ENCODE measurements at places on chromosomes 4 and X. TPM values are rescaled to one million over a fixed set of nuclear protein-coding genes. Genes with fewer than 3 reads are reported as not detected.

DNA sequence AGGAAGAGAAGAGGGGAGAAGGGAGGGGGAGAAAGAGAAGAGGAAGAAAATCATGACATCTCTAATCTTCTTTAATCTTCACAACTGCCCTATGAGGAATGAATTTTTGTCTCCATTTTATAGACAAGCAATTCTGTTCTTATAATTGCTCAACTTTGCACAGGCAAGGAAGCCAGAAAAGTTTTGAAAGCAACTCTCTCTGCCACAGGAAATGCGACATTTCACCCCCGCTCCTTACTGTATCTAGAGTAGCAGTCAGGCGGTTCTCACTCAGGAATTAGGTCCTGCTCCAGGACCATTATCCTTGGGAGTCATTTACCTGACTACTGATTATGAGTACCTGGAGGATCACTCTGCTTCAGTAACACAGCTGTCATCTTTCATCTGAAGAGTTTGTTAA is 69.2 kb upstream of the FAM9A start:
- DNase-seq: no peak

DNA sequence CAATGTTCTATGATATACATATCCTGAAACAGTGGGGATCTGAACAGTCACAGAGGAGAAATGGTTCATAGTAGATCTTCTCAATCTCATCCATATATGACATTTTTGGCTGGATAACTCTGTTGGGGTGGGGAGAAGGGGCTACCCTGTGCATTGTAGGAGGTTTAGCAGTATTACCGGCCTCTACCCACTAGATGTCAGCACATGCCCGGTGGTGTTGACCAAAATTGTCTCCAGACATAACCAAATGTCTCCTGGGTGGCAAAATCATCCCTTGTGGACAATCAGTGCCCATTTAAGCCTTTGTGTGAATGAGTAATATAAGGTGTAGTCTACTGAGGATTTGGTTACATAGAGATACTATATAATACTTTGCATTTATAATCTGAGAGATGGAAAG is 89.9 kb downstream of the PLS3 start:
- DNase-seq: no peak

GRCh38 chrX:130725519-130725918 is 177.5 kb downstream of the ENOX2 start:
- no peak for DNase-seq

GRCh38 chrX:138723301-138723700 is 11.8 kb upstream of the FGF13 start:
- DNase-seq: no peak

DNA sequence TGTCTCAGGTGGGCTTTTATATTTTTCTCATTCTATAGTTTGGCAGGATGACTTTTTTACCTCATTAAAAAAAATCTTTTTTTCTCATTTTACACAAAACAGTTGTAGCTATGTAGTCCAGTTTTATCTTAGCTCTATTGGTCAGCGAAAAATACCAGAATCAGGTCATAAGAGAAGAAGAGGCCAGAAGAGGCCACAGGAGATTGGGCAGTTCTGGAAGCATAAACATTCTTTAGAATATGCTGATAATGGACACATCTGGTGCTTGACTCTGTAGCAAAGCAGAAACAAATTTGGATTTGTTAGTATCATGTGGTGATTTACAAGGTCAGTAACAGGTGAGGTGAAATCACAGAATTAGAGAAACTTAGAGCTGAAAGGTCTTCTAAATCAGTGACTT is 66.6 kb upstream of the ARHGAP24 start:
- DNase-seq: no peak

DNA sequence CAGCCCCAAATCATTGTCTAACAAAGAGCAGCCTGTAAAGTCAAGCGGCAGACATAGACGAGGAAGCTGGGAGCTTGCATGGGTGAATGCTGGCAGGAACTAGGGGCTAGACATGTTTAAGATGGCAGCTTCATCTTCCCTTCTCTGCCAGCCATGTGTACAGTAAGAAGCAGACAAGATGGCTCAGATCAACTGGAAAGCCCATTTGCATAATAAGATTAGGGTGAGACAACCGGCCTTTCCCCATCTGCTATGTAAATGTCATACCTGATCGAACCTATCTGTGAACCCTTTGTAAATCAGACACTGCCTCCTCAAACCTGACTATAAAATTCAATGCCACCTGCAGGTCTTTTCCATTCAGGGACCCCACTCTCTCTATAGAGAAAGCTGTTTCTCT is 22.8 kb upstream of the HADH start:
- DNase-seq: no peak

DNA sequence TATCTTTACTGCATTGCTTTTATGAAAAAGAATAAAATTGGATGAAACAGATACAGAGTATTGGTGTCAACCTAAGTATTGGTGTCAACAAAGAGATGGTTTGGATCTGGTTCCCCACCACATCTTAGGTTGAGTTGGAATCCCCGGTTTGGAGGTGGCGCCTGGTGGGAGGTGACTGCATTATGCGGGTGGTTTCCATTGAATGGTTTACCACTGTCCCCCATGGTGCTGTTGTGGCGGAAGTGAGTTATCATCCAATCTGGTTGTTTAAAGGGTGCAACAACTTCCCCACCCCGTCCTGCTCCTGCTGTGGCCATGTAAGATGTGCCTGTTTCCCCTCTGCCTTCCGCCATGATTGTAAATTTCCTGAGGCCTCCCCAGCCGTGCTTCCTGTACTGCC is 52.8 kb upstream of the CD99 start:
- no peak for DNase-seq

GRCh38 chr4:105541420-105541819 is 11.0 kb upstream of the ARHGEF38 start:
- DNase-seq: no peak

GRCh38 chrX:95885074-95885473 is 799.6 kb upstream of the DIAPH2 start:
- DNase-seq: no peak

DNA sequence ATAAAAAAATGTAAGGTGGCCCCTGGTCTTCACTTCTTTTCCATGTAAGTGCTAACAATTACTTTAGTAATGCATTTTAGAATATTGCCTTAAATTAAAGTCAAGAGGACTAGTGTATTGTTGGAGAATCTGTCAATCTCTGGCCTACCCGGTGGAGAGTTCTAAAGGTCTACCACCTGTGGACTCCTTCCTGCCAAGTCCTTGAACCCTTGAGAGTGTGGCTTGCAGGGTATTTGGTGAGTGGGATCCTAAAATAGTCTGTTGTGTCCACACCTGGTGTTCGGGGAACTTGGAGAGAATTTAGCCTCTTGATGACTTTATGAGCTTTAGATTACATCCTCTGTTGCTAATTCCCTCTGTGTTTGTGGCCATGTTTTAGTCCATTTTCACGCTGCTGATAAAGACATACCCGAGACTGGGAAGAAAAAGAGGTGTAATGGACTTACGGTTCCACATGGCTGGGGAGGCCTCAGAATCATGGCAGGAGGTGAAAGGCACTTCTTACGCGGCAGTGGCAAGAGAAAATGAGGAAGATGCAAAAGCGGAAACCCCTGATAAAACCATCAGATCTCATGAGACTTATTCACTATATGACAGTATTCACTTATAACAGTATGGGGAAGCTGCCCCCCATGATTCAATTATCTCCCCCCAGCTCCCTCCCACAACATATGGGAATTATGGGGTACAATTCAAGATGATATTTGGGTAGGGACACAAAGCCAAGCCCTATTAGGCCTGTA is 23.8 kb downstream of the DDIT4L start:
- DNase-seq: no peak

DNA sequence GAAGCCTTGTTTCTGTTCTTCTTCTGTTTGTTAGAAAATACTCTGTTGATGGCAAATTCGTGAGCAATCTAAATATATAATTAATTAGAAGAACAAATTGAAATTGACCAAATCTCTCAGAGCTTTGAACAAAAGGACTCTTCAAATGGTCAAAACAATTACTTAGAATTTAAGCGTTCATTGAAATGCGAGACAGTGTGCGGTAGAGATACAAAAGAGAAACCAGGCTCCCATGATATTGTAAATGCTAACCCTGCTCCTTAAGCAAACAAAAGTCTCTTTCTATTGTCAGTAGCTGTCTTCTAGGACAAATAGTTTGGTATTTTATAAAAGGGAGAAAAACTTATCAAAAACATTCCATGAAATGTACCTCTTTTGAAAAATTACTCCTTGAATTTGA is 453.4 kb upstream of the MAGEB2 start:
- DNase-seq: no peak

DNA sequence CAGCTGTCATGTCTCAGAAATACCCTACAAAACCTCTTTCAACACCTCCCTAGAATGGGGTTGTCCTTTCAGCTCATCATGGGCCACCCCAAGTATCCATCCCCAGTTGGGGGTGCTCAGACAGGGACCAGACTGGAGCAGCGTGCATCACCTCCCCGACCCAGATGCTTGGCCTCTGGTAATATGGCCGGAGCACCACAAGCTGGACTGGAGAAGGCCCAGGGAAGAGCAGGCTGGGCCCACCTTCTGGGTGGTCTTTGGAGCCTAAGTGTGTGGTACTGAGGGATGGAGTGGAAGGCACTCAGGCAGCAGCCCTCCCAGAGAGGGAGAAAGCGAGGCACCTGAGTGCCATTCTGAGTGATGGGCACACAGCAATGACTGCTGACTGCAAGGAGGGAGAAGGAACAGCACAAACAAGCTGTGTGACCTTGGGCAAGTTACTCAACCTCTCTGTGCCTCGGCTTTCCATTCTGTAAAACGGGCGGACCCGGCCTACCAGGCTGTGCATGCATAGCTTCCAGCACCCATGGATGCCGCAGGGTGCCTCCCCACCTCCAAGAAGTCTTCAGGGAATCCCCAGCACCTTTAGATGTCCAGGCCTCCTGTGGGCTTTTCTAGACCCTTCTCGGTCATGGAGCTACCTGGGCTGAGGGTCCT is 228.2 kb downstream of the AFAP1 start:
- no peak for DNase-seq

- no peak for DNase-seq
Measured at GRCh38 chr4:78671903-78672815, 104.0 kb upstream of the BMP2K start.

GRCh38 chrX:63935835-63936234 is 150.8 kb upstream of the ARHGEF9 start:
- DNase-seq: no peak

DNA sequence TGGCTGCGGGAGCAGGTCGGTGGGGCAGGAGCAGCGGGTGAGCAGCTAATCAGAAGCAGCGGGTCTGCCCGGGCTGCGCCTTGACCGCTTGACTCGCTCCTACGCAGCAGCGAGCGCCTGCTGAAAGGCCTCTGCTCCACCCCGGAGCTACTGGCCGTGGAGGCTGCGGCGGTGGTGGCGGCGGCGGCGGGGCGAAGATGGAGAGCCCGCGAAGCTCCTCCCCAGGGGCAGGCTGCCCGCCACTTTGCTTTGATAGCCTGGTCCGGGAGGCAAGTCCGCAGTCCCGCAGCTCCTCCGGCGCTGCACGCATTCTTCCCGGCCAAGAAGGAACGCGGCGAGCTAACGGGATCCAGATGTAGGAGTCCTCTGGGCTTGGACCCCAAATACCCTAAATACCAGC is 36.7 kb downstream of the PJA1 start:
- no peak for DNase-seq

GRCh38 chr4:54446581-54446980 is 211.2 kb upstream of the KIT start:
- DNase-seq: no peak

DNA sequence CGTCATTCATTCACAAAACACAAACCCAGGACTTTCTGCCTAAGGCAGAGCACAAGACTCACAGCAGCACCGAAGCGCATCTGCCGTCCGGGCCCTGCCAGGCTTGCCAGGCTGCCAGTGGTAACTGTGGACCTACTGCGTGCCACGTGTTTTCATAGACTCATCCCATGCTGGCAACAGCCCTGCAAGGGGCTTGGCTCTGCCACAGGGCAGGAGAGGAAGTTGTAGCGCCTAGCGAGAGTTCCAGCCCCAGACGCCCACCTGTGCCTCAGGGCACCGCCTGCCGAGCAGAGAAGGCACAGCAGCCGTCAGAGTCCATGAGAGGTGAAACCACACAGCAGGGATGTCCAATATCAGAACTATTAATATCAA is 18.9 kb upstream of the MRFAP1 start:
- DNase-seq: no peak

- DNase-seq: no peak
Measured at GRCh38 chr4:76533314-76533713, 98.3 kb downstream of the SHROOM3 start.

DNA sequence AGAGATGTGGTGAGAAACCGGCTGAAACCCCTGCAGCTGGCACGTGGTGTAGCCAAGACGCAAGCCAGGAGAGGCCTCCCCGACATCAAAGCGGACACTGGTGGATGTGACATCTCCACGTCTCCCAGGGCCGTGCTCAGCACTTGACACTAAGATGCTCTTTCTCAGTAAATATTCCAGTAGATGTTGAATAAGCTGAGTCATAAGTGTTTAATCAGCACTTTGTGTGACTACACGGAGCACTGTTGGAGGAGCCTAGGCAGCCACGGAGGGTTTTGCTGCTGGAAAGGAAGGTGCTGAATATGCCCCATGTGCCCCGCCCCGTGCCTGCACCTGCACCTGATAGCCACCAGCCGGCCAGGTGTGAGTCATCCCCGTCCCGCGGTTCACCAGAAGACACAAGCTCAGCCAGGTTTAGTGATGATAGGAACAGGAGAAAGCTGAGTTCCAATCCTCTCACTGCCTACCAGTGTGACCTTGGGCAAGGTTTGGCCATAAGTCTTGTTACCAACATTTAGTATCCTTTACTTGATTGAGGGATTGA is 29.0 kb upstream of the C4orf50 start:
- DNase-seq: no peak

DNA sequence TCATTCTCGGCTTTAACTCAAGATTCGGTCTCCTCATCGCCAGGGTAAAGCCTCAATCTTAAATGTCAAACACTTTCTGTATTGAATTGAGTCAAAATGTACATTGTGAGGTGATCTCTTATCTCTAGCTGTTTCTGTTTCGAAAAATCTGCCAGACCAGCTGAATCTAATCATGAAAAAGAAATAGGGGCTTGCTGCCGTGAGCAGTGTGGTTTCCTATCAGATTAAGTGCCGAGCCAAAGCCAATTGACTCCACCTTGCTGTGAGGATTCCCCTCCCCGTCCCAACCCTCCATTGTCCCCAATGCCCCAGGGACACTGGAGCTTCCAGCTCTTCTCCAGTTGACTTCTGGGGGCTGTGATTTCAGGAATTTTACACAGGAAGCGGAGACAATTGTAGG is 12.5 kb upstream of the CRLF2 start:
- peak; percentile 19 for DNase-seq

- DNase-seq: no peak
Measured at GRCh38 chr4:61771056-61771455, 570.9 kb downstream of the ADGRL3 start.

Gene CCSER1
- total RNA-seq: 0.97 TPM

Gene ADH1C
- not detected for total RNA-seq

Gene S100P
- 15.7 TPM for total RNA-seq

Gene BLTP1
- 43.2 TPM for total RNA-seq

Gene NUDT11
- 0.13 TPM for total RNA-seq

Gene BCOR
- total RNA-seq: 56.1 TPM

Gene GABRE
- not detected for total RNA-seq

Gene BBS12
- 1.7 TPM for total RNA-seq

Gene ARAF
- 127 TPM for total RNA-seq

Gene NUDT10
- total RNA-seq: not detected

Gene CENPVL3
- total RNA-seq: not detected
